Skeletal muscle cell (primary cell): ENCODE measurements at places on chromosomes 3 and 15.

DNA sequence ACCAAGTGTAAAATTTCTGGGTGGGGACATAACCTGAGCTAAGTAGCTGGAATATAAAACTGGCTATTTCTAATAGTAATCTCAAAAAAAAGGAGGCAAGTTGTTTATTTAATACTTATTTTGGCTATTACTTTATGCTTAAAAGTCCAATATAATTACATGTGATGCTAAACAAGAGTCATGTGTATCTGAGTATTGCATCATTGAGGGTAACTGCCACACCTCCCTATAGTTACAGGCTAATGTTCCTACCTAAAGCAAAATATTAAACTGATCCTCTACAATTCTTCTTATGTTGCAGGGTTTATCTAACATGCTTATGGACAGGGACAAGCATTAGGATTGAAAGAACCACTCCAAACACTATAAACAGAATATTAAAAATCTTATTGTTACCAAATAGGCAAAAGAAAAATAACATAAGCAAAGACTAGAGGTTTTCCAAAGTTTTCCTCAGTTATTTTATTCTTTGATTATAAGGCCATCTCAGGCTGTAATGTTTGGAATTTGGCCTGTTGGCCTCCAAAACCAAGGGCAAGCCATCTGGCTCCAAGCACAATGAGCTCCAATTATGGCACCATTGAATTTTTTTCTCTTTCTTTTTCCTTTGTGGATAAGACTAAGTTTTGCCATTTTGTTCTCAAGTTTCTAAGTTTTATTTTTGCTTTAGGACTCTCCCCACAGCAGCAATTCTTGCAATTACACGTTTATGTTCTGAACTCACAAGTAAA is 75.8 kb upstream of the ABI3BP start:
- DNase-seq: no peak

DNA sequence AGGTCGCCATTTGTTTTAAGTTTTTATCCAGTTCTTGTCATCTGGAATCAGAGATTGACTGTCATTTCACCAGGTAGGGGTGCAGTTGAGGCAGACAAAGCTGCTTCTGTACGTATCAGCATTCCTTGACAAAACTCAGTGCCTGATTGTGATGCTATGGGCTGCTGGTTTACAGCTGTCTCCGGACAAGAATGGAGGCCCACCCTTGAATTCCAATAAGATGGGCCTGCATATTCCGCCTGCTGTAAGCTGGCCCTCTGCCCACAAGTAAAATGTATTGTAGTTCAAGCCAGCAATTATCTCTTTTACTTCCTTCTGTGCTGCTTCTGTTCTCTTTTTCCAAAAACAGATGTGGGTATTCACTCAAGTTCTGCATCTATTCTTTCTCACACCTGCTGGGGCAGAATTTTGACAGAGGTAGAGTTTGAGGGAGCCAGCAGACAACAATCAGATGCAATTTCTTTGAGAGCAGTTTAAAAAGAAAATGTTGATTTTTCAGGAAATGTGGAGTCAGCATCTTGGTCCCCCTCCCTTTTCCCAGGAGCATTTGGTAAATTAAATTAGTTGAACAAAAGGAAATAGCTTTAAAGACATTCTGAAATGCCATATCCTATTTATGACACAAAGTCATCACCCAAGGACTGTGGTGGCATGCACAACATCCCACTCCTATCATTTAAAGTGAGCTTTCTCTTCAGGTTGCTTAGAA is 53.5 kb downstream of the IQCH start:
- no peak for DNase-seq

DNA sequence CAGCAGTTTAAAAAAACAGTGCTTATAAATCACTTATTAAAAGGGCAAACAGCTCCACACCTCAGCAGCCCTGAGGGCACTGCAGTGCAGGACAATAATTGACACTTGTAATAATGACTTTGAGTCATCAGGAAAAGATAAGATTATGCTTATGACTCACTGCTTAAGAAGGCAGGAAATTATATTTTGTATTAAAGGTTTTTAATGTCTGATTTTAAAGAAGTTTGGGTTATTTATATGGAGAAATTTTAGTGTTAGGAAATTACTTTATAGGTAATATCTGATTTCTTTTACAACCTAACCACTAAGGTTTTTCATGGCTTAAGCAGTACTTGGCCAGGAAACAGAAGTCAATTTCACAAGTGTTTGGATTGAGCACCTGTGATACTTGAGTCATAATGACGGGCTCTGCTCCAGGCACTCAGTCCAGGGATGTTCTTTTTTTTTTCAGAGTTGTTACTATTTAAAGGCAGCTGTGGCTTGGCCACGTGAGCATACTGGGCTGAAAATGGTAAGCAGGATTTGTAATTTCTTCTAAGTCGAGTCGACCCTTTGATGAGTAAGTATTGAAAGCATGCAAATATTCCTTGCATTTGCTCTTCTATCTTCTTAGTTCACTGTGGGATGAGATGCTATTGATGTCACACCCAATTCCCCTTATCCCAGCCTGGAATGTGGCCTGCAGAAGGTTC is 21.6 kb upstream of the SLC6A20 start:
- DNase-seq: peak; percentile 92

GRCh38 chr3:51879937-51880336 is 4.5 kb upstream of the IQCF5 start:
- no peak for DNase-seq

- no peak for DNase-seq
Observed at GRCh38 chr3:99911433-99911832, 93.8 kb downstream of the CMSS1 start.

DNA sequence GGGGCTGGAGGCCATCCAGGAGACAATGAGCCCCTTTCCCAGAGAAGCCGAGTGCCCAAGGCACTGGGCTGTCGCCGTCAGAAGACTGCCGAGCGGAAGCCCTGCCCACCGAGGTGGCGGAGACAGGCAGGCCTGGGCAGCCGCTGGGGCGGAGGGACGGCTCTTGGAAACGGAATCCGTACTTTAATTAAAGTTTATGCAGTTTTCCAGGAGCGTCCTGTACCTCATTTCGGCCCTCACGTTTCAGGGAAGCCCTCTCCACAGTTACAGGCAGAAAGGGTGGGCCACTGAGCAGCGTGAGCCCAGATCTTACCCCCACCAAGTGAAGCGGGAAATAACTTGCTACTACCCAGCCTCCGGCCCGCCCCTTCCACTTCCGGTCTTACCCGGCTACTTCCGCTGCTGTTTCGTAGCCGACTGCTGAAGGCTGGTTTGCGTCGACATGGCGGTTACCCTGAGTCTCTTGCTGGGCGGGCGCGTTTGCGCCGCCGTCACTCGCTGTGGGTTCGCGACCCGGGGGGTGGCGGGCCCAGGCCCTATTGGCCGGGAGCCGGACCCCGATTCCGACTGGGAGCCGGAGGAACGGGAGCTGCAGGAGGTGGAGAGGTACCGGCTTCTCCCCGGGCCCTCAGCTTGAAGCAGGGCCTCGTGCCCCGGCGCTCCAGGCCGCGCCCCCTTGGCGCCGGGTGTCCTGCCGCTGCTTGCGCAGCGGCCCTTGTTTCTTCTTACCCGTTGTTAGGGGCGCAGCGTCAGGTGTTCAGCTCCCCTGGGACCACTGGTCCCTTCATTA is at the start of gene NGRN:
Gene NGRN, plus strand, starts transcription at position 402 of the 790 bp plus-strand sequence. Its CDS starts 41 bp downstream, at position 443.
- DNase-seq: peak; percentile 52

- no peak for DNase-seq
Observed at GRCh38 chr3:148005456-148005855, 596.3 kb downstream of the ZIC1 start.

DNA sequence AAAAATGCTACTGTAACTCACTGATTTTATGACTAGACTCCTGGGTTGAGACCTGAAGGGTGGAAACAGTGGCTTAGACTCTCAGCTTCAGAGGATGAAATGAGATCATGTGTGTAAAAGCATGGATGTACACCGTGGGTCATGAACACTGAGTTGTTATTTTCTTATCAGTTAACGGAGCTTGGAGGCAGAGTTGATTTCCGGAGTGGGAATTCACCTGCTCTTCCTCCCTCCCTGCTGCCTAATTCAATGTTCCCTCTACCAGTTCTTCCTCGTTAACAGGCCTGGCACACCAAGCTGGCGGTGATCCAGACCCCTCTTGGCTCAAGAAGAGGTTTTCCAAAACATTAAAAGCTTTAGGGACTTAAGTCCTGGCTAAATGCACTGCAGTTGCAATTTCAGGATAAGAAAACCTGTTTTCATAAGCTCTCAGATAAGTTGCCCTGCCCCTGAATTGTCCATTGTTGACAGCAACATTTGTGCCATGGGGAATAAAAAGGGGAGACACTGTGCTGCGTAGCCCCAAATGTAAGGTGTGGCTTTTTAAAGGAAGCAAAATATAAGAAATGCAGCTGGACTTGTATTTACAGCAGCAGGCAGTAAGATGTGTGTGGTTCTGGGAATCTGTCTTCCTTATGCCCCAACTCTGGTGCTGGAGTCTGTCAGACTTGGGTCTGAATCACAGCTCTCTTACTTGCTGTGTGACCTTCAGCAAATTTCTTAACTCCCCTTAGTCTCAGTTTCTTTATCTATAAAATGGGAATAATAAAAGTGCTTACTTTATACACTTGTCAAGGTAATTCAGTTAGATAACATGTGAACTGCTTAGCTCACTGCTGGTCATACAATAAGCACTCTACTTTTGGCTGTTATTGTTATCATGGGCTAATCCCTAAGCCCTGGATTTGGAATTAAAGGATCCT is 9.9 kb downstream of the PDIA5 start:
- no peak for DNase-seq

DNA sequence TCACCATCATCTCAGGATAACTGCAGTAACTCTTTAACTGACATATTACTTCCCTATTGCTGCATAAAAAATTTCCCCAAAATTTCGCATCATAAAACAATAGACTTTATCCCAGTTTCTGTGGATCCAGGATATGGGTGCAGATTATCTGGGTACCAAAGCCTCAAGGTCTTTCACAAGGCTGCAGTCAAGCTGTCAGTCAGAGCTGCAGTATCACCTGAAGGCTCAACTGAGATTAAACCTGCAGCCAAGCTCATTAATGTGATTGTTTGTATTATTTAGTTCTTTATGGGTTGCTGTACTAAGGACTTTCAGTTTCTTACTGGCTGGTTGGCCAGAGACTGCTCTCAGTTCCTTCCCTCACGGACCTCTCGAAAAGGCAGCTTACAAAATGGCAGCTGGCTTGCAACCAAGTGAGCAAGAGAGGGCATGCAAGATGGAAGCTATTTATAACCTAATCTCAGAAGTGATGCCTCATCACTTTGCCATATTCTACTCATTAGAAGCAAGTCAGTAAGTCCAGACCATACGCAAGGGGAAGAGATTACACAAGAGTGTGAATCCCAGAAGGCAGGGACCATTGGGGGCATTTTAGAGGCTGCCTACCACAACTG is 54.9 kb downstream of the DCUN1D1 start:
- DNase-seq: peak; percentile 52

- DNase-seq: no peak
Observed at GRCh38 chr3:18579661-18580060, 154.5 kb upstream of the SATB1 start.

DNA sequence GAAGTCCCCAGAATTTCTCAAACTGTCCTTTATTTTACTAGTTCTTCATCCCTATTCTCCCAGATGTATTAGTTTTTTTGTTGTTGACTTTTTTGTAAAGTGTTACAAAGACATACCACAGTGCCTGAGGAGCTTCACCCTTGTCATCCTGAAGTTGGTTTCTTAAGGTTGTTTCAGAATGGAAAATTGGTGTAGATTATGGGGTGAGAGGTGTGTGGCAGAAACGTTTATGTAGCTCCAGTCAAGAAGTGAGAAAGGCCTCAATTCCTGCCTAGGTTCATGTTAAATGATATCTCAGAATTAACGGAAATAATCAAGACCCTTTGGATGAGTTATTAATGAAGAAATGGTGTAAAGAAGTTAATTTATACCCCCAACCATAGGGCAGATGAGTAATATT is 6.8 kb downstream of the EDEM1 start:
- DNase-seq: no peak
